ENCODE measurements at places on chromosomes 16 and 17.

GRCh38 chr17:48952904-48953303 is 8.3 kb upstream of the SNF8 start:
- DNase-seq, result no peak

DNA sequence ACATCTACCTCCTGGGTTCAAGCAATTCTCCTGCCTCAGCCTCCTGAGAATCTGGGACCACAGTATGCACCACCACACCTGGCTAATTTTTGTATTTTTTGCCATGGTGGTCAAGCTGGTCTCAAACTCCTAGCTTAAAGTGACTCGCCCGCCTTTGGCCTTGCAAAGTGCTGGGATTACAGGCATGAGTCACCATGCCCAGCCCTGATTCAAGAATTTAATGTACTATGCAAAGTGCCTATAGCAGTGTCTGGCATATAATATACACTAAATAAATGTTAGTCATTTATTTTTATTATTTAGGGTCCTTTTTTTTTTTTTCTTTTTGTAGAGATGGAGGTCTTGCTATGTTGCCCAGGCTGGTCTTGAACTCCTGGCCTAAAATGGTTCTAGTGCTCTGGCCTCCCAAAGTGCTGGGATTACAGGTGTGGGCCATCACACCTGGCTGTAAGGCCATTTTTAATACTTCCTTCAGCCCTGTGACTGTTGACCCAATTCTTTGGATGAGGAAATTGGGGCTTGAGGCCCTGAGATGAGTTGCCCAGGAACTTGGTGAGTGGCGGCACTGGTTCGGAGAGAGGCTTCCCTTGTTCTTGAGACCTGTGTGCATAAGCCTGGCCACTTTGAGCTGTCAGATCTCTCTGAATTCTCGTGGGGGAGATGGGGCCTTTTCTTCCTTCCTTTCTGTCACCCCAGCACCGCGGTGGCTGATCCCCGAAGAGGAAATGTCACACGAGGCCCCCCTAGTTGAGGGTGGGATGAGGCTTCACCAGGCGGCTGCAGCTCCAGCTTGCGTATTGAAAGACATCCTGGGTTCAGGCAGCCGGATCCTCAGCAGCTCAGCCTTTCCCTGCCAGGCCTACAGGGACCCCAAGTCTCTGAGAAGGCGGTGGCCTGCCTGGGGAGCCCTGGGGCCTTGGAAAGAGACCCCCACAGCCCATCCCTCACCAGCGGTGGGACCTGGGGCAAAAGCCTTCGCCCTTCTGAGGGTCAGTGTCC is 38.7 kb downstream of the LAT start:
- no peak for DNase-seq

DNA sequence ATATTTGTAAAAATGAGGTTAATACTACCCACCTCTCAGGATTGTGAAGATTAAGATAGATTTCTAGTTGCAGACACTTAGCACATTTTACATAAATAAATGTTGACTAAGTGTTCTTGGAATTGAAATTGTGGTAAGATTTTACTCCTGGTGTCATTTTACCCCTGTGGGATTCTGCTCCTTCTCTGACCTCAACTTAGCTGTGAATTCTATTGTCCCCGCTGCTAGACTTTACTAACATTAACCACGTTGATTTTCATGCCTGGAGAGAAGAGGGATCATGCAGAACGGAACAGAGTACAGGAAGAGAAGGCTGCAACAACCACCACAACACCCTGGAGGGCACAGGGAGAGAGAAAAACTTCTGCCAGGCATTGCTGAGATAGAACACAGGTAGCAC is 2.1 kb upstream of the TOM1L1 start:
- no peak for DNase-seq

GRCh38 chr17:70187383-70187782 is 18.1 kb downstream of the KCNJ2 start:
- DNase-seq, result no peak

DNA sequence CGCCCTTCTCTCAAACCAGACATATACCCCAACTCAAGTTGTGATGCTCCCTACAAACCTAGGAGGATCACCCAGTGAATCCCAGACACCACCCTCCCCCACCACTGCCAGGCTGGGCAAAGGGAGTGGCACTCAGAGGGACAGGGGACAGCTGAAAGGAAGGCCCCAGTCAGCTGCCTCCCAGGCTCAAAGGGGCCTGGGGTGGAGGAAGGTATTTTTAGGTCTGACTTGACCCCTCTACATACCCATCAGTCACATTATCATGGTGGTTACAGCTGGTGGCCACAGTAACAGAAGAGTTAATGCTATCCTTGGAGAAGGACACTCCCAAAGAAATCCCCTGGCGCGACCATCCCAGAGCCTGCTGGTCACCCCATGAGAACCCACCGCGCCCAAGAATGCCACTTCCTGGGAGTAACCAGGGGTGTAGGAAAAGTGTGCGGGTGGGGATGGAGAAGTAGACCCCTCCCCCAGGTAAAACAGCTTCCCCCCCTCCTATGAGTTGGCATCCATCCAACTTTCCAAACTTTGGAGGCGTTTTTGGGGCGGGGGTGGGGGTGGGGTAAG is 1.1 kb downstream of the CACNB1 start:
- DNase-seq, result no peak

- no peak for DNase-seq
Observed at GRCh38 chr17:17348872-17349723, 45.9 kb downstream of the NT5M start.

DNA sequence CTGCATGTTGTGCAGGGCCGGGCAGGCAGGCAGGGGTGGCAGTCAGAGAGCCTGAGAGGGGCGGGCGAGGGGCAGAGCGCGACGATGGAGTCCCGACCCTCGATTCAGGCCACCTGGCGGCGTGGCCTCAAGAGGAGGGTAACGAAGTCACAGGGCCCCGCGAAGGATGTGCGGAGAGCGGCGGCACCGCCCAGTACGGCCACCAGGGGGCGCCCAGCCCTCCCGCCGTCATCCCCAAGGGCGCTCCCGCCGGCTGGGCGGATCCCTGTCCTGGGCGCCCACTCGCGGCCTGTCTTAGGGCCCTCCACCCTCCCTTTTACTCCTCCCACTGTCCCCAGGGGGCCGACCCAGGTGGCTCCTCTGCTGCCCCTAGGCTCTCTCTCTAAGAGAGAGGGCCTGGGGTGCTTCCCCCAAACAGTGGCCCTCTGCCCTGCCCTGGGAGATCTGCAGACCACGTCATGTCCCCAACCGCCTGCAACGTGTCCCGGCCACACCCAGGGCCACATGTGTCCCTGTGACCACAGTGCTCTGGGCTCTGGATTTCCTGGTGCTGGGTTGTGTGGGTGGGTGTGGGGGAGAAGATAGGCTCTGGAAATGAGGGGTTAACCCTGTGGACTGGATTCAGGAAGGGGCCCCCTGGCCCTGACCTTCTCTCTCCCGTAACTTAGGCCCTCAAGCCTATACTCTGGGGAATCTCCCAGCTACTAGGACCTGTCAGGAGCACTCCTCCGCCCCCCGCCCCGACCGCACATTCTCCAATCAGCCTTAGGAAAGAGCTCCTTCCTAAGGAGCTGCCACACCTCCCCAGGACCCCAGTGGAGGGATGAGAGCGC is 5.9 kb downstream of the DPEP2 start:
- DNase-seq, result peak; percentile 20

GRCh38 chr16:4317532-4318450 is 1.9 kb downstream of the GLIS2 start:
- no peak for DNase-seq

GRCh38 chr17:73534209-73534909 is 109.9 kb downstream of the SDK2 start:
- DNase-seq, result no peak

DNA sequence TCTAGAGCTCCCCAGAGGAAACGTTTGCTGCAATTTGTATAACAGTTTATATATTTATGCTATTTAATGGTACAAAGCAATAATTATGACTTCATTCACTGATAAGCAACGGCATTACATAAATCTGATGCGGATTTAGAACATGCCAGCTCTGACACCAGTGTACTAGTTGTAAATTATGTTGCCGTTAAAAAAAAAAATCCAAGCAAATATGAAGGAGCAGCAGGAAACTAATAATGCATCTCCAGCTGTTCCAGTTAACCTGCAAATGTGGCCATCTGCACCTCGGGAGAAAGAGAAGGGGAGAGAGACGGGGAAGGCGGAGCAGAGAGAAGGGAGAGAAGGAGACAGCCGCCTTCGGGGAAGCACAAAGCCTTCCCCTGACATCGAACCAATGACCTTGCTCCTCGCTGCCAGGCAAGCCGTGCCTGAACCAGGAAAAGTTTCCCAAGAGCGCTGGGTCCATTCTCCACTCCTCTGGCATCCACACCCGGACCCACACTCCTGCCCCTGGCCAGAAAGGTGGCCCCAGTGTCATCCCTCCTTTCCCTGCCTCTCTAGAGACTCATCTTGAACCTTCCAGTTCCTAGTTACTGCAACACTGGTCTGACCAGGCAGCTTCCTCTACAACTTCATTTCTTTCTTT is 174.8 kb downstream of the C16orf78 start:
- DNase-seq, result no peak

GRCh38 chr17:10792151-10792550 is 11.7 kb downstream of the TMEM238L start:
- DNase-seq, result no peak

DNA sequence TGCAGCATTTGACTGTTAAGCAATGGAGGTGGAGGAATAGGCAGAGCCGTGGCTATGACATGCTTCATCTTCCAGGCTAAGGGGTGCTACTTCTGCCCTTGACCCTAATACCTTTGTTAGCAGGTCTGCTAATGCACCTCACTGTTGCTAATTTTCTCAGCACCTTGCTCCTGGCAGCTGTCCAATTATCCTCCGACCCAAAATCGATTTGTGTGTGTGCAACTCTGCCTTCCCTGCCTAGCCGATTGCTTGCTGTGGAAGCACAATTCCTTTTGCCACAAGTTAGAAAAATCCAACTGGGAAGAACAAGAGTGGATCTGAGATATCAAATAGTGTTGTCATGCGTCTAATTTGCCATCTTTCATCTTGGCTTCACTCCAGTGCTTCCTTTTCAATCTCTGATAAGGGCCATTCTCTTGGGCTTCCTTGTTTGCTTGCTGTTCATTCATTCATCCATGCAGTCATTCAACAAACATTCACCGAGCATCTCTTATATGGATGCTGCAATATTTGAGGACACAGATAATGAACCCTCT is 422.8 kb downstream of the RBFOX1 start:
- no peak for DNase-seq

GRCh38 chr17:2050300-2051060 is 4.4 kb upstream of the HIC1 start:
- DNase-seq, result no peak

DNA sequence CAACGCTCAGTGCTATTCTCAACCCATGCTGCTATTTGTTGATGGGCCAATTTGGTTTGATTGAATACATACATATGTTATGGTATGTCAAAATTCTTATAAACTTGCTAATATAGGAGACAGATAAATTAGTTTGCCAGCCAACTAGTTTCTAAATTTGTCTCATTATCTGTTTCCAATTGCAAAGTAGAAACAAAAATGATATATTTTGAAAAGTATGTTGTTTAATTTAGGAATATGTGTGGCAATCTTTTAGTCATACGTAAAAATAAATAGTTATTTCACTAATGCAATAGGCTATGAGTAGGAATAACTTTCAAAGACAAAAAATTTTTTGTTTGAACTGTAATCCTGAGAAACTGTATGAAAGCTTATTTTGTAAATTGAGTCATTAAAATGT is 210.6 kb upstream of the KCNJ16 start:
- no peak for DNase-seq

- no peak for DNase-seq
Observed at GRCh38 chr17:46719891-46720290, 98.6 kb downstream of the WNT3 start.

GRCh38 chr17:18040261-18040858 is 1.2 kb downstream of the GID4 start:
- DNase-seq, result no peak

- no peak for DNase-seq
Observed at GRCh38 chr17:67215991-67216421, 29.0 kb downstream of the HELZ start.

GRCh38 chr16:79349803-79350202 is 250.7 kb downstream of the MAF start:
- DNase-seq, result no peak

DNA sequence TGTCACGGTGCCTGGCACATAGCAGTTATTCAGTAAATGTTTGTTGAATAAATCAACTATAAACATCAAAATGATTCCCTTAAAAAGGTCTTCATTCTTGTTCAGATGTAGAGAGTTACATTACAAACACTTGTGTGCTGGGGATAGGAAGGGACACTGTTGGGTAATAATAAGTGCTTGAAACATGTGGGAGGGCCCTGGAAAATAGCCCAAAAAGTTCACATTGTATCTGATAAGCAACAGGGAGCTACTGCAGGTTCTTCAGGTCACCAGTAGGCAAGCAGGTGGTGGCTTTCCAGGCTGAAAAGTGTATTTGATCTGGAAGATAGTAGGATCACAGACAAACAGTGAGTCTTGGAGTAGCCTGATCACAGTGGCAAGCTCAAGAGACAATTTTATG is 19.0 kb upstream of the ZNF652 start:
- no peak for DNase-seq

GRCh38 chr17:63623786-63624530 is 1.7 kb downstream of the MAP3K3 start:
- no peak for DNase-seq

DNA sequence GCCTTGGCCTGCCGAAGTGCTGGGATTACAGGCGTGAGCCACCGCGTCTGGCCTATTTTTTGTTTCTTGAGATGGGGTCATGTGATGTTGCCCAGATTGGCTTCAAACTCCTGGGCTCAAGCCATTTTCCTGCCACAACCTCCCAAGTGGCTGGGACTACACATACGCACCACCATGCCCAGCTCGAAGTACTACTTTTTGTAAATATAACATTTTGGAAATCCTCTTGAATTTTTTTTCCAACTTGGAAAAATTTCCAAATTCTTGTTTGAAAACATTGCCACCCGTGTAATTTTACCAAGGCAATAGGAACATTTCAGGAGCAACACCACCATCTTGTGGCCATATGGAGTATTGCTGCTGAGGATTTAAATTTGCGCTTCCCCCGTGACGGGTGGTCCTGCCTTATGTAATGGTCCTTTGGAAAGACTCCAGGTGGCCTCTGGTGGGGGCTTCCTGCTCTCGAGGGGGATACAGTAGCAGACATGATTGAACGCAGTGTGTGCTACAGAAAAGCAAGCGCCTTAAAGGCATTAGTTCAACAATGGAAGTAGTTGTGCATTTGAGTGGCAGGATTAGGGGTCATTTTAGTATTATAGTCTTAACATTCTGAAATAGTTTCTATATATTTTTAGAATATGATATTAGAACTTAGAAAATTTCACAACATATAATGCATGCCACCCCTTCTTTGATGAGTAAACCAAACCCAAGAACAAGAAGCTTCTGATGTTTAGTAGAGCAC is 8.0 kb downstream of the FLYWCH1 start:
- no peak for DNase-seq
